ENCODE measurements at places on chromosomes 1 and 21. TPM values are rescaled to one million over a fixed set of nuclear protein-coding genes. Genes with fewer than 3 reads are reported as not detected.
A peak's percentile ranks its signal among the peaks of the same experiment; 100 is the strongest.

TTC24 gene
- not detected for total RNA-seq

GRCh38 chr1:47677241-47677940 is 239.5 kb downstream of the FOXD2 start:
- H3K4me3 ChIP-seq: no peak overlapping the region
- no peaks in the 10 kb centered on the region for H3K27me3 ChIP-seq
- H3K27ac ChIP-seq: no peak overlapping the region
- DNase-seq: no peak

OR2M3 gene
- total RNA-seq: not detected

DNA sequence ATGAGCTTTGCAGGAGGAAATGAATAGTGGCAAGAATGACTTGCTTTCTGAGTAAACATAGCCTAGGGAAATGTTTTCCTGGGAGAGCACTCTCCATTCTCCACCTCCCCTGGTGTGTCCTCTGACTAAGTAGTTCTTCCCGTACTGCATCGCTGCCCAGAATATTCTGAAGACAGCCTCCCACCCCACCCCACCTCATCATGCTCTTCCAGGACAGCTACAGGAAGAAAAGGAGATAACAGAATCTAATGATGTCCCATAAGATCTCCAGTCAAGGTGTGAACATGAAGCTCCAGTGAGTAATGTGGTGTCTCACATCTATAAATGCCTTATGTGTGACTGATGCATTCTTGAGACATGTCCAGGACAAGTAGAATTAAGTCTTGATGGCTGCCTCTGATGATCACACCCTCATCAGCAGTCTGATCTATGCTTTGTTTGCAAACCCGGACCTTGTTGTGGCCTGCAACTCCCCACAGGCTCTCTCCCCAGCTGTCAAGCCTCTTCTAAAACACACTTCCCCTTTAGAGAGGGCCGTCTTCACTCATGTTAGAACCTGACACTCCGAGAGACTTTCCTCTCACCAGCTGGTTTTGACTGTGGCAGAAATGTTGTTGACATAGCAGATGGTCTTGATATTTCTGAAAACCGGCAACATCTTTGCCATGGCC is 183.0 kb downstream of the CYYR1 start:
- no peaks in the 10 kb centered on the region for H3K27me3 ChIP-seq
- no peak for DNase-seq
- no peaks in the 10 kb centered on the region for H3K4me1 ChIP-seq
- no peak overlapping the region for H3K4me3 ChIP-seq
- H3K27ac ChIP-seq: no peak overlapping the region
- H3K36me3 ChIP-seq: no peaks in the 10 kb centered on the region

DNA sequence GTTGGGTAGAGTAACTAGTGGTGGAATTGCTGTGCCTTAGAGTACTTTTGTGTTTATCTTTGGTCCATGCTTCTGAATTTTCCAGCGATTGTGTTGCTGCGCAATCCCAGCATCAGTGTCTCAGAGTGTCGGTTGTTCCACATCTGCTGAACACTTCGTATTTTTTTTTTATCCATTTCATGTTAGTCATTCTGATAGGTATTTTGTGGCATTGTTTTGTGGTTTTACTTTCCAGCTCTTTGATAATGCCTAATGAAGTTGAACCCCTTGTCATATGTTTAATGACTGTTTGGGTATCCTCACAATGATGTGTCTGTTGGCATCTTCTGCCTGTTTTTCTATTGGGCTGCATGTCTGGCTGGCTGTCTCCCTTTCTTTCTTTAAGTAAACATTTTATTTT is 13.6 kb downstream of the TUFT1 start:
- DNase-seq: no peak
- H3K36me3 ChIP-seq: no peaks in the 10 kb centered on the region
- H3K4me3 ChIP-seq: no peak overlapping the region
- peaks cover 12% of the 10 kb centered on the region for H3K4me1 ChIP-seq
- no peak overlapping the region for H3K27ac ChIP-seq

DNA sequence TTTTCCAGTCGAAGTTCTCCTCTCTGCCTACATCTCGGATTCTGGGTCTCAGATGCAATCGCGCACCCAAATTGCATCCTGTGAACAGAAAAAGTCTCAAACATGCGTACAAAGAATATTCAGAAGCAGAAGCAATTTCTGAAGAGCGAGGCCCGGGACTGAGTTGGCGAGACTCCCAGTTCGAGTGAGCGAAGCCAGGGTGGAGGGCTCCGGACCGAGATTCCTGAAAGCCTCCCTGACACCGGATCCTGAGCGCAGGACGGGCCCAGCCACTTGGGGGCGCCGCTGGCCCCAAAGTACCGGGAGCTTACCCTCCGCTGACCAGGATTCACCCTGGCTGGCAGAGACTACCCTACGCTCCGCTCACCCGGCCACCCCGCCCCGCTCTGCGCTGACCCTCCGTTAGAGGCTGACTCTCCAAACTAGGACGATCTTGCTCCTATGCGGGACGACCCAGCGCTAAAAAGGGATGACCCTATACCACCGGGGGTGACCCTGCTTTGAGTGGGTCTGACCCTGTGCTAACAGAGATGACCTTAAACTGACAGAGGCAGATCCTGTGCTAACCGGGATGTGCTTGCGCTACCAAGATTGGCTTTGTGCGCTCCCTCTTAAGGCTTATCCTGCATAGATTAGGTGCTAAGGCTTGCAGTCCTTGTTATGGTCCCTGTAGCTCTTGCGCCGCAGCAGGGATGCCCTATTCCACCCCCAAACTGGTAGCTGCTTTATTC is 12.1 kb downstream of the FOXD2 start:
- H3K36me3 ChIP-seq: no peaks in the 10 kb centered on the region
- no peak overlapping the region for H3K4me3 ChIP-seq
- no peak overlapping the region for H3K27ac ChIP-seq
- H3K27me3 ChIP-seq: peaks cover 82% of the 10 kb centered on the region
- H3K4me1 ChIP-seq: peaks cover 4% of the 10 kb centered on the region
- peak; percentile 54 for DNase-seq

GRCh38 chr1:188497020-188497419 is 1668.3 kb downstream of the PLA2G4A start:
- no peaks in the 10 kb centered on the region for H3K4me1 ChIP-seq
- H3K4me3 ChIP-seq: no peak overlapping the region
- DNase-seq: no peak
- no peaks in the 10 kb centered on the region for H3K27me3 ChIP-seq
- no peak overlapping the region for H3K27ac ChIP-seq
- no peaks in the 10 kb centered on the region for H3K36me3 ChIP-seq

GRCh38 chr1:8335246-8335645 is 17.3 kb downstream of the SLC45A1 start:
- H3K4me1 ChIP-seq: no peaks in the 10 kb centered on the region
- no peak overlapping the region for H3K4me3 ChIP-seq
- no peaks in the 10 kb centered on the region for H3K27me3 ChIP-seq
- H3K36me3 ChIP-seq: no peaks in the 10 kb centered on the region
- no peak for DNase-seq
- no peak overlapping the region for H3K27ac ChIP-seq

DNA sequence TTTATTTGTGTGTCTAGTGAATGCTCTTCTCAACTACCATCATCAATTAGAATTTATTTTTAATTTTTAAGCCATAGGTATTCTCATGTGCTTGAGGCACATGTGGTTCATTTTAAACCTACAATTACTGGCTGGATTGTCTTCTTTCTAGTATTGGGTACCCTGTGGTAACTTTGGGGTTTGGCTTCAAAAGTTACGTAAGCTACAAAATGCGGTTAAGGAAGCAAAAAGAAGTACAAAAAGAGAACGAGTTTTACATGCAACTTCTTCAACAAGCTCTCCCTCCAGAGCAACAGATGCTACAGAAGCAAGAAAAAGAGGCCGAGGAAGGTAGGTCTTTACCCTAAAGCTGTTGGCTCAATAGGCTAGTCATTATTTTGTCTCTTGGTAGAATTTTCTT is 25.8 kb downstream of the MACO1 start:
- no peaks in the 10 kb centered on the region for H3K27me3 ChIP-seq
- H3K36me3 ChIP-seq: no peaks in the 10 kb centered on the region
- no peaks in the 10 kb centered on the region for H3K4me1 ChIP-seq
- H3K27ac ChIP-seq: no peak overlapping the region

- no peak overlapping the region for H3K27ac ChIP-seq
- no peaks in the 10 kb centered on the region for H3K36me3 ChIP-seq
- H3K4me1 ChIP-seq: peaks cover 16% of the 10 kb centered on the region
- no peaks in the 10 kb centered on the region for H3K27me3 ChIP-seq
- H3K4me3 ChIP-seq: no peak overlapping the region
Observed at GRCh38 chr1:40662864-40663263, 2.6 kb downstream of the RIMS3 start.

- no peaks in the 10 kb centered on the region for H3K36me3 ChIP-seq
- H3K4me3 ChIP-seq: no peak overlapping the region
- H3K27me3 ChIP-seq: no peaks in the 10 kb centered on the region
- DNase-seq: no peak
- H3K4me1 ChIP-seq: no peaks in the 10 kb centered on the region
Observed at GRCh38 chr1:214352838-214353237, 71.9 kb downstream of the SMYD2 start.

DNA sequence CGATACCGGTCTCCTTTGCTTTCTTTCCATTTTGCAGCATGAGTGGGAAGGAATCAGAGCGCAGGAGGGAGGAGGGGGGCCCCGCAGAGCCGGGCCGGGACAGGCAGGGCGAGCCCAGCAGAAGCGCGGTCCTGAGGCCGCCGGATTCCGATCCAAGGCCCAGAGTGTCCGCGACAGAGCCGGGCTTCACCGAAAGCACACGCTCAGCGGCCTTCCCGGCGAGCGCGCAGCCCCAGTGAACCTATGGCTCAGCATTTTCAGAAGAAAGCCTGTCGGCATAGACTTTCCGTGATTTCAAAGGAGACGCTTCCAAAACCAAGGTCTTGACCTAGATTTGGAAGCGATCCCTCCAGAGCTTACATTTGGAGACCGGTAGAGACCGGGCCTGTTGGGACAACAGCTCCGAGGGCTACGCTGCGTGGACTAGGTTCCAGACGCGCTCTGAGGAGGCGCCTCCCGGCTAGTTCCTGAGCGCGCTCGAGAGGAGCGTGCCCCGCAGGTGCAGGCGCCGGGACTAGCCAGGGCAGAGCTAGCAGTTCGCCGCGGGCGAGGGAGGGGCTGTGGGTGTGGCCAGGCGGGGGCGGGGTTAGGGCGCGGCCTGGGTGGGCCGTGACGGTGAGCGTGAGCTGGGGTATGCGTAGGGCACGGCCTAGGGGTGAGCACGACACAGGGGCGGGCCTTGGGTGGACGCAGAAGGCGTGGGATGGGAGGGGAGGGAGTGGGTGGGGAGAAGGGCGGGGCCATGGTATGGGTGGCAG is 27.8 kb upstream of the PRSS38 start:
- H3K4me3 ChIP-seq: peak overlapping the region; percentile 49
- peaks cover 4% of the 10 kb centered on the region for H3K27me3 ChIP-seq
- H3K27ac ChIP-seq: peak overlapping the region; percentile 66
- DNase-seq: peak; percentile 95
- H3K36me3 ChIP-seq: no peaks in the 10 kb centered on the region

- no peaks in the 10 kb centered on the region for H3K27me3 ChIP-seq
- H3K36me3 ChIP-seq: peaks cover 3% of the 10 kb centered on the region
- no peak overlapping the region for H3K27ac ChIP-seq
- DNase-seq: no peak
- H3K4me3 ChIP-seq: no peak overlapping the region
Observed at GRCh38 chr1:108193333-108193732, 6.8 kb downstream of the SLC25A24 start.

GJC2 gene
- total RNA-seq: 0.80 TPM

- H3K36me3 ChIP-seq: no peaks in the 10 kb centered on the region
- no peak overlapping the region for H3K4me3 ChIP-seq
- H3K27ac ChIP-seq: no peak overlapping the region
- H3K4me1 ChIP-seq: no peaks in the 10 kb centered on the region
Observed at GRCh38 chr1:196207612-196208217, 400.5 kb downstream of the KCNT2 start.

NUP133 gene
- total RNA-seq: 33.2 TPM

DNA sequence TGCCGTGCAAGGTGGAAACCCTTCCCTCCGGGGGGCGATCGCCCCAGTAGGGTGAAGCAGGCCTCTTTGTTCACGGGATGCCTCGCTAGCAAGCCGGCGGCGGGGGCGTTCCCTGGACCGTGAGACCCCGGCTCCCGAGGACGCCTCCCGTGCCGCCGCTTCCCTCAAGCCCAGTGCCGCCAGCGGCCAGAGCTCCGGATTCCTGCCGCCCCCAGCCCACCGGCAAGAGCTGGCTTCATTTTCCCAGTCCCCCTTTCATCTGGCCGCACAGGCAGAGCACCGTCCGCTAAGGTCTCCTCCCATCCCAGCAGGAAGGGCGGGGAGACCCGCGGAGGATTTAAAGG is 16.3 kb downstream of the IER5 start:
- H3K4me1 ChIP-seq: peaks cover 49% of the 10 kb centered on the region
- H3K36me3 ChIP-seq: no peaks in the 10 kb centered on the region
- peak overlapping the region; percentile 77 for H3K4me3 ChIP-seq
- H3K27ac ChIP-seq: peak overlapping the region; percentile 93
- DNase-seq: peak; percentile 63

DMAP1 gene
- total RNA-seq: 34.4 TPM

- no peaks in the 10 kb centered on the region for H3K27me3 ChIP-seq
- peaks cover 11% of the 10 kb centered on the region for H3K4me1 ChIP-seq
- DNase-seq: no peak
- H3K27ac ChIP-seq: no peak overlapping the region
- H3K36me3 ChIP-seq: peaks cover 3% of the 10 kb centered on the region
Observed at GRCh38 chr1:38015978-38016725, 3.6 kb downstream of the UTP11 start.

C1orf50 gene
- 5.7 TPM for total RNA-seq

DNA sequence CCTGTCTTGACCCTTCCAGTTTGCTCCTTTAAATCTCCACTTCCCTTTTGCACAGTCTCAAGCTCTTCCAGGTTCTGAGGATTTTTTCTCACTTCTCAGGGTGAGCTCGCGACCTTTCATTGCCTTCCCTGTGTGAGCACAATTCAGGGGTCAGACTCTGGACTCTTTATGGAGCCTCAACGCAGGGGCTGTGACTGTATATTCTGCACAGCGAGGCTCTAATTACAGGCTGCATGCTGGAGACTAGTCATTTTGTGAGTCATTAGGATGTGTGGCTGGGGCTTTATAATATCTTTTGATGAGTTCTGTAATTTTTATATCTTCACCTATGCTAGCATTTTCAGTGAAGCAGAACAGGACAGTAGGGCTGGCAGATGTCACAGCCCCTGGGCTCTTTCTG is 270.7 kb downstream of the KAZN start:
- no peak overlapping the region for H3K27ac ChIP-seq
- no peak overlapping the region for H3K4me3 ChIP-seq
- DNase-seq: peak; percentile 51
- H3K36me3 ChIP-seq: no peaks in the 10 kb centered on the region
- H3K4me1 ChIP-seq: no peaks in the 10 kb centered on the region
